ENCODE measurements at places on chromosomes 2 and 18.
A peak's percentile ranks its signal among the peaks of the same experiment; 100 is the strongest.

- DNase-seq, result no peak
Measured at GRCh38 chr2:219560037-219560892, 11.1 kb downstream of the OBSL1 start.

- no peak for DNase-seq
Measured at GRCh38 chr18:31557446-31557845, 34.2 kb upstream of the TTR start.

DNA sequence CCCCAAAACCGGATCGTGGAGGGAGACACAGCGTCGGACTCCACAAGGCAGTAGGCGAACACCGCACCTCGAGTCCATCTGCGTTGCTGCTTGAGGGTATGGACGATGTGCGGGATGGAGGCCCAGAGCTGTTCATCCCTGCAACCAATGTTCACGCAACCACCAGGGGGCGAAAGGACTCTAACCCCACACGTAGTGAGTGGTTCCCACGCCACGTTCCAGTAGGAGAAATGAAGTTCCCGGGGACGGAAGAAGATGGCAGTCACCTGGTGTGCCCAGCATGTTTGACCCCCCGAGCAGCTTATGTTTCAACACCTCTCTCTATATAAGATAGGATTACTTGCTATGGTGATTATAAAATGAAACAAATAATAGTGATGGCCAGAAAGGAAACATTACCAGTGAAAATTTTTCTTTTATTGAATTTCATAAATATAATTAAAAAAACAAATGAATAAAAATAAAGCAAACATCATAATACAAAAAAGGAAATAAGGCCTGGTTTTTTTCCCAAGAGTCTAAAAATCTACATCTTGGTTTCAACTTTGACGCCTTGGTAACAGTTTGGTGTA is 184.3 kb downstream of the SH3BP4 start:
- DNase-seq, result peak; percentile 7

GRCh38 chr2:223688094-223688835 is 86.1 kb upstream of the SCG2 start:
- no peak for DNase-seq

GRCh38 chr2:167732326-167732725 is 515.1 kb downstream of the STK39 start:
- DNase-seq, result no peak

- no peak for DNase-seq
Measured at GRCh38 chr2:237682856-237683670, 55.7 kb downstream of the LRRFIP1 start.

All from stimulated activated CD8-positive, alpha-beta memory T cell treated with anti-CD3 and anti-CD28 coated beads, Interleukin-15, amount 100 ng/mL, for 48 hours (primary cell).